T-helper 2 cell (primary cell): ENCODE measurements at places on chromosomes 1 and 21.
A peak's percentile ranks its signal among the peaks of the same experiment; 100 is the strongest.

- peak; percentile 18 for DNase-seq
These were observed 34.5 kb downstream of the OR10R2 start for GRCh38 chr1:158506369-158506987.

- DNase-seq: no peak
These were observed 69.4 kb downstream of the CHRM3 start for GRCh38 chr1:239455743-239456142.

GRCh38 chr1:68213843-68214242 is 18.5 kb downstream of the WLS start:
- no peak for DNase-seq

- no peak for DNase-seq
These were observed 6.6 kb upstream of the SIM2 start for GRCh38 chr21:36692114-36692834.

GRCh38 chr1:206769304-206769731 is 1.3 kb upstream of the IL19 start:
- no peak for DNase-seq

DNA sequence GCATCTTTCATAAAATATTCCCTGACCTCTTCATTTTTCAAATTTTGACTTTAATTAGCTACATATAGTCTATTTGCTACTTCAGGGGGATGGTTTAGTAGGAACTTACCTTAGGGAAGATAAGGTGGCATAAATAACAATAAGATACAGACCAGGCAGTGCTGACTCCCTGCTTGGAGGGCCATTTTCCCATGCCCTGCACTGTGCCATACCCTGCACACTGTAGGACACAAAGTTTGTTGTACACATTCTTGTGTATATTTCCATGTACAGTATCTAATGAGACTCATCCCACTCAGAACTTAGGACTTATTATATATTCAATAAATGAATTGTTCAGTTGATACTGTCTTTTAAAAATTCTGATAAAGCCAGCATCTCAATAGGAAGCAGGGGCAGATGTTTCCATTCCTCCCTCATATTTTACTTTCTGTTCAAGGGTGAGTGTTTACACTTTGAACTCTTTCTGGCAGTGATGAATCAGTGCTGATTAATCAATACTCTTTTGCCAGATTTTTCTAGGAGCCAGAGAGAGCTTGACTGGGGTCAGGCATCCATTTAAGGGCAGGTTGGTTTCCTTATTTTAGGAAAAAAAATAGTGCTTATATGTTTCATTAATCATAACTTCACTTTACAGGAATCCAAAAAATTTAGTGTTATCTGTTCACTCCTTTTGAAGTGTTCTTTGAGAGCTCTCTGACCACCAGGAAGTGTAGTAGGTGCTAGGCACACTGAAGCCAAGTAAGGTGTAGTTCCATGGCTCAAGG is 30.6 kb downstream of the MPZL1 start:
- no peak for DNase-seq

DNA sequence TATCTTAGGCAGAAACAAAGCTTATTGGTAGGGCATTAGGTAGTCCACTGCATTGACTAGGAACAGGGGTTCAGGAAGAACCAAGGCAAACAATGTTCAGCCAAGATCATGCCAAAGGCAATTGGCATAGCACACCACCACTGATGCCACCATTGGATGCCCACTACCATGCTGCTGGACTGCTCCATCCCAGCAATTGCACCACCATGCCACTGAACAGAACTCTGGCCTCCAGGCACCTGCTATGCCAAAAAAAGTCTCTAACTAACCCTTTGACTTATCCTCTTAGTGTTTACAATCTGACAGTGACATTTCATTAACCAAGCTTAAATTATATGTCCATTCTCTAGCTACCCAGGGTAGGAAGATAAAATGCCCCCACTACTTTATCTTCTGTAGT is 509.6 kb upstream of the CAMK1G start:
- DNase-seq: no peak

DNA sequence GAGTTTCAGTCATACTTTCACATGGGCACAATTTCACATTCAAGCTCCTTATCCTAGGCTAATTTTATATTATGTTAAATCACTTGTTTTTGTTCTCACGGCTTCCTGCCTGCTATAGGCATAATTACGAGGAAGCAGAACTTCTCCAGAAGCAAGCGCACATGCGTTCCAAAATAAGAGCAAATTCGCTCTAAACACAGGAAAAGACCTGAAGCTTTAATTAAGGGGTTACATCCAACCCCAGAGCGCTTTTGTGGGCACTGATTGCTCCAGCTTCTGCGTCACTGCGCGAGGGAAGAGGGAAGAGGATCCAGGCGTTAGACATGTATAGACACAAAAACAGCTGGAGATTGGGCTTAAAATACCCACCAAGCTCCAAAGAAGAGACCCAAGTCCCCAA is at the start of gene CORT:
CORT (plus strand) TSS at position 281 of the 400 bp plus-strand sequence. CDS start 193 bp downstream, outside the sequence.
- DNase-seq: no peak

GRCh38 chr21:37737996-37738395 is 178.3 kb downstream of the KCNJ6 start:
- DNase-seq: no peak

- DNase-seq: no peak
These were observed 167.2 kb downstream of the CYYR1 start for GRCh38 chr21:26405735-26406361.

- no peak for DNase-seq
These were observed 26.2 kb upstream of the SAMSN1 start for GRCh38 chr21:14572204-14572780.
